ENCODE measurements at places on chromosomes 4 and X.

- no peak for DNase-seq
Observed at GRCh38 chr4:49063670-49064069, 77.6 kb downstream of the CWH43 start.

DNA sequence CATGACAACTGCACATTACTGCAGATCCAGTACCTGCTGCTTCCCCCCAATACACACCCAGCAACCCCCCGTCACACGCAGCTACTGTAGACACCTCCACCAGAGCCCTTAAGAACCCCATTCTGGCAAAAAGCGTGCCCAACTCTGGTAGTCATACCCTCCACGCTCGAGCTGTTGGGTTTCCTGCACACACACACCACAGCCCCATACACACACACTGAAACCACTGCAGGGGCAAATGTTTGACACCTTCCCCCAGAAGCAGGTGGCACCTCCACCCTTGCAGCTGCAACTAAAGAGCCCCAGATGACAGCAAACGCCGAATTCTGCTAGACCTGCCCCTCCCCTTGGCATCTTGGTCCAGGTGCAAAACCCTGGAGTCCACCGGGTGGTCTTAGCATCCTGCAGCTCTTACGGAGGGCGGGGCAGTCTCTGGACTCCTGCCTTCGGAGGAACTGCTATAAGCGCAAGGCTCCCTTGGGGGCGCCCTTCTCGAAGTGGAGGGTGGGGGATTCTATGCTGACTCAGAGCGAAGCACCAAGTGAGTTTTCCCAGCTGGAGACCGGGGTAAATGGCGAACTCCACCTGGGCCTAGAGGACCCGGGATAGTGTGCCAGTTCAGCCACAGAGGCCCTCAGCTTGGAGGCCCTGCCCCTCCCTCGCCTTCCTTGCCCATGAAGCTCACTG is 1.5 kb downstream of the FRMPD3 start:
- no peak for DNase-seq

- no peak for DNase-seq
Observed at GRCh38 chr4:109233570-109233969, 68.9 kb downstream of the COL25A1 start.

GRCh38 chr4:25457053-25457715 is 80.1 kb downstream of the ANAPC4 start:
- DNase-seq: no peak

DNA sequence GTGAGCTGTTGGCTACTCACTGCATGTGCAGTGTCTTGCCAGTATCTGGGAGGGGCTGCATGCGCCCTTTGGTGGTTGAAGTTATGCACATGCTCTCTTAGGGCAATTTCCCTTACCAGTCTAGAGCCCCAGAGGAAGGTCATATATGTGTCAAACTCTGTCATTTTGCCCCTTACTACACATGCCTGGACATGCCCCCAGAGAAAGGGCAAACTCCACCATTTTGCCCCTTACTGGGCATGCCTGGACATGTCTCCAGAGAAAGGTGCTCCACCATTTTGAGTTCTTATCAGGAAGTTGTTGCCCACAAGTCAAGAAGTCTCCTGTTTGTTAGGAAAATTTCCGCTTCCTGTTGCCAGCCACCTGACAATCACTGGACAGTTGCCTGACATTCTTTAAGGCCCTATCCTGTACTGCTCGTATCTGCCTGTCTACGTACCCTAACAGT is 56.4 kb upstream of the PLAC8 start:
- no peak for DNase-seq

DNA sequence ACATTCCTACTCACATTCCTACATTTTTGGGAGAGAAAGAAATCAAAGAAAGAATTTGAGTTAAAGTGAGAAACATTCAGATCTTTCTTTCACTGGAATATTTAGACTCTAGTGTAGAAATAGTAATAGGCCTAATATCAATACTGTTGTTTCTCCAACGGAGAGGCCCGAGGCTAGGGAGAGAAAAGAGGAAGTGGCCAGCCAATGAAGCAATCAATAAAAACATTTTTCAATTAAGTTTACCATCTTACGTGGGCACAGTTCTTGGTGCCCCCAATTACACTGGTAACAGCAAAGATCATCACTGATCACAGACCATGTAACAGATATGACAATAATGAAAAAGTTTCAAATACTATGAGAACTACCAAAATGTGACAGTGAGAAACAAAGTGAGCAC is 281.4 kb downstream of the GPM6A start:
- DNase-seq: no peak

GRCh38 chr4:77202491-77202890 is 45.5 kb downstream of the CCNG2 start:
- no peak for DNase-seq

- DNase-seq: no peak
Observed at GRCh38 chr4:174869339-174869738, 40.3 kb upstream of the GLRA3 start.

DNA sequence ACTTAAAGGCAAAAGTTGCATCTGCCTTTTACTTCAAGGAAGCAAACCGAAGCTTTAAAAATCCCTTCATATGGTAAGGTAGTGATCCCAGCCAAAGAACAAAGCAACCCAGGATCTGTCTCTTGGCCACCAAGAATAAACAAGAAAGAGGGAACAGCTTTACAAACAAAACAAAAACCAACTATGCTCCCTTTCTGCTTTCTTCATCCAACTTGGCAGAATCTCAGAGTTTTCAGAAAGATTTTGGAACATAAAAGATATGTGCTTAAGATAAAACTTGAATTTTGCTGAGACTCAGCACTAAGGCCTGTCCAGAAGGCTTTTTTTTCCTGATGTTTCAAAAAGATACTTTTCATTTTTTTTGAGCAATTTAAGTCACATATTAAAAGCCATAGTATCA is 94.0 kb downstream of the COL4A6 start:
- DNase-seq: no peak

DNA sequence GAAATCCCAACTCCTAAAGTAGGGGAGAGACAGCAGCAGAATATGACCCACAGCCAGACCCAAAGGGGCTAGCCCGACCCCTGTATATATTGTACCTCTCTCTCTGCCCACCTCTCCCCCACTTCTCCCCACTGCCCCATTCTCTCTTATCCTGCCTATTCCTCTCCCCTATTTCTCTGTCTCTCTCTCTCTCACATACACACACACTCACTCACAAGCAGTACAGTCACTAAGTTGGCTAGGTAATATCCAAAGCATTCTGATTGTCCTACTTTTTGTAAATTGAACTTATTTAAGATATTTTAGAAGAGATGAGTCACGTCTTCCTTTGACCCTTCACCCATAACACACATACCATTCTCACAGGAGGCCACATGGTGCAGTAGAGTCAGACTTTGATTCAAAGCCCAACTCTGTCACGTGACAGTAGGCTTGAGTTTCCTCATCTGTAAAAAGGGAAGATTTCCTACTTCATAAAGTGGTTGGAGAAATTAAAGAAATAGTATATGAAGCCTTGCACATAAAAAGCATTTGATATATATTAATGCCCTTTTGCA is 29.5 kb downstream of the SRPX2 start:
- DNase-seq: no peak

DNA sequence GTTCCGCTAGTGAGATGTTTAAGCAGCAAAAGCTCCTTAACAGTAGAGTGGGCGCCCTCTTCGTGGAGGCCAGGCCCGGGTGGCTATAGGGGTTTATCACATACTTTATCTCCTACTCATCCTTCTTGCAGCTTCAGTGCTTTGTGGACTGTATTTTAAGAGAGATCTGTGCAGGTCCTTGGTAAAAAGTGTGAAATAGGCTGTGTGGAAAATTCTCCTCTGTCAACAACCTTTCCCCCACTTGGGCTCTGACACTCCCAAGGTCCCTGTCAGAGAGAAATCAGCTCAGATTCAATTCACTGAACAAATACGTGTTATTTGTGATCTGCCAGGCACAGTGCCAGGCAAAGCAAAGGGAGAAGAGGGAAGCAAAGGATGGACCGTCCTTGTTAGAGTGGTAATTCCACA is 214.3 kb upstream of the PPARGC1A start:
- no peak for DNase-seq

DNA sequence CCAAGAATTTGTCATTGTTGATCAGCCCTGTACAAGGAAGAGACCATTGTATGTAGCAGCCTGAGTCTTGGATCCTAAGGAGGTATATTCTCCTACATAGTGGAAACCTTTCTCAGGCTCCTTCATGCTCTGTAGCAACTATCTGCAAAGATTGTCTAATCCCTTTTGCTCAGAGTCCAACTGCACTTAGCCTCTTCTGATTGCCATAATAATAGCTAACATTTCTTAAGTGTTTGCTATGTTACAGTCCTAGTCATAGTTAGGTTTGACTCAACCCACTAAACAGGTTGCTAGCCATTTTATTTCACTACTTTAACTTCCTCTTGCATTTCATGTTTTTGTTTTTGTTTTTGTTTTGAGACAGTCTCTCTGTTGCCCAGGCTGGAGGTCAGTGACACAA is 50.8 kb upstream of the SLC16A2 start:
- DNase-seq: no peak

GRCh38 chr4:125243789-125244397 is 70.9 kb upstream of the FAT4 start:
- no peak for DNase-seq

DNA sequence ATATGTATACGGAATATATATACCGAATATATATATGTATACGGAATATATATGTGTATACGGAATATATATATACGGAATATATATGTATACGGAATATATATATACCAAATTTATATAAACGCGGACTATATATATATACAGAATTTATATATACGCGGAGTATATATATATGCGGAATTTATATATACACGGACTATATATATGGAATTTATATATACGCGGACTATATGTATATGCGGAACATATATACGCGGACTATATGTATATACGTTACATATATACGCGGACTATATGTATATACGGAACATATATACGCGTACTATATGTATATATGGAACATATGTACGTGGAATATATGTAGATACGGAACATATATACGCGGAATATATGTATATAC is 78.6 kb downstream of the ARHGAP36 start:
- DNase-seq: no peak

DNA sequence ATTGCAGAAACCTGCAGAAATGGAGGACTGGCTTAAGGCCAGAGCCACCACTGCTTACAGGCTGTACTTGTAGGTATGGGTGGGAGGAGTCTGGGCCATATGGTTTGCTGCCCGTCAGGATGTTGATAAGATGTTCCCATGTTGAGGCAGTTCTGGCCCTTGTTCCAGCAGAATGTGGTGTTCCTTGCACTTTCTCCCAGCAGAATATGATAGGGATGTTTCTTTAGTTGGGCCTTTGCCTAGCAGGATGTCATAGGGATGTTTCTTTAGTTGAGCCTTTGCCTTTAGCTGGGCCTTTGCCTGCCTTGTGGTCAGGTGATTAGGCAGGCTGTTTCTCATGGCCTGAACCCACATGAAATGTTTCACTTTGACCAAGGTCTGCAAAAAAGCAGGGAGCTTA is 139.1 kb upstream of the PAQR3 start:
- DNase-seq: no peak

DNA sequence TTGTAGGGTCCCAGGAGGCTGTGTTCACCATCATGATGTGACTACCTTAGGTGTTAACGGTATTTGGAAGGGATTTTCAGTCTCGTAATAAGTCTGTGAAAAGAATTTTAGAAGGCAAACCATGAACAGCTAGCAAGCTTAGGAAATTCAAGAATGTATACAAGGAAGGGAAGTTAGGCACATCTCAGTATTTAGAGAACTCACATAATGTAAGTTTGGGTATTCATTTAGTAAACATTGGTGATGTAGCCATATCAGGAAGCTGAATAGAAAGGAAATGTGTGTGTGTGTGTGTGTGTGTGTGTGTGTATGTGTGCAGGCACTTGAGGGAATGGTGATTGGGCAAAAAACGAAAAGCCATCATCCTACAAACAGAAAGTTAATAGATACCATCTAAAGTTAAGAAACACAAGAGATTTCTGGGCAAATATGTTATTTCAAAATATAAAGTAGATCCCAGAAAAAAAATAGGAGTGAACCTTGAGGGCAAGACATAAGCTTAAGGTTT is 34.7 kb upstream of the PRKX start:
- DNase-seq: no peak

DNA sequence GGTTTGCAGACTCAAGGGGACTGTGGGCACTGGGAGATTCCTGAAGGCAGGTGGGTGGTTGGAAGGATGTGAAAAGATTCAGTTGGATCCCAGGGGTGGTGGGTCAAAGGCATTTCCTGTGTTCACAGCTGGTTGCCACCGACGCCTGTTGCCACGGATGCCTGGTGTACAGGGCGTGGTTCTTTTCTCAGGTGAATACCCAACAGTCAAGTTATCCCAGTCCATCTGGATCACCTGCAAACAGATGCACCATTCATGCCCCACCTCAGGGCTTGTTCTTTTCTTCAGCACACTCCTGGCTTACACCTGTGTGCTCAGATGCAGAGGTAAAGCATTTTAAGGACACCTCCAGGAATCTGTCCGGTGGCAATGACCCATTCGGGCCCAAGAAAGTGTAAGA is 55.8 kb upstream of the SHOX start:
- no peak for DNase-seq

- no peak for DNase-seq
Observed at GRCh38 chrX:46953597-46953996, 41.4 kb downstream of the JADE3 start.

DNA sequence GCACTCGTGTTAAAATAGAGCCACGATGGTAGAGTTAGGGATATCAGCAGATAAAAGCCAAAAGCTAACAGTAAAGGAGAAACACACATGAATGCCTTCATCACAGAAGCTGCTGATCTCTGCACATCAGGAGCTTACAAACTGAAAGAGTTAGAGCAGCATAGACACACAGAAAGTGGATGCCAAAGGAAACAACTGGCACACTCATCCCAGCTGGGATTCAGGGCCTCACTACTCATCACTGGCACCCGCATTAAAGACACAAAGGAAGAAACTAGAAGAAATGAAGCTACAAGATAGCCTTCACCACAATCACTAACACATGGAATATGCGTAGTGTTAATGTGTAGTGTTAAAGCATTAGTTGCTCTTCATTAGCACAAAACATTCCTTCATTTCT is 156.4 kb upstream of the TBL1X start:
- DNase-seq: no peak

DNA sequence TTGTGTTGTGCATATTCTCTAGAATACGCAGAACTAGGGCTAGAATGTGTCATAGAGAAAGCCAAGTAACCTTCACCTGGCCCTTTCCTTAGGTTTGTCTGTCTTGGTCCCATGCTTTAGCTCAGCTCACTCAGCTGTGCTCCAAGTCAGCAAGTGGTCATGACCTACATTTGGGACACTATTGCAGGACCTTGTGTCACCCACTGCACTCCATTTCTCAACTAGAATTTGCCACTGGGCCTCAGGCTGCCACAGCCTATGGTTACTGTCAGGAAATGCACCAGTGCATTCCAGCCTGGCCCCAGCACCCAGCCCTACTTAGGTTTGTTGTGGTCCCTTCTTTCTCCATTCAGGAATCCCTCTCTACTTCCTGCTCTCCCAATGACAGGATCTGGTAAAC is 7.7 kb upstream of the FGG start:
- no peak for DNase-seq

DNA sequence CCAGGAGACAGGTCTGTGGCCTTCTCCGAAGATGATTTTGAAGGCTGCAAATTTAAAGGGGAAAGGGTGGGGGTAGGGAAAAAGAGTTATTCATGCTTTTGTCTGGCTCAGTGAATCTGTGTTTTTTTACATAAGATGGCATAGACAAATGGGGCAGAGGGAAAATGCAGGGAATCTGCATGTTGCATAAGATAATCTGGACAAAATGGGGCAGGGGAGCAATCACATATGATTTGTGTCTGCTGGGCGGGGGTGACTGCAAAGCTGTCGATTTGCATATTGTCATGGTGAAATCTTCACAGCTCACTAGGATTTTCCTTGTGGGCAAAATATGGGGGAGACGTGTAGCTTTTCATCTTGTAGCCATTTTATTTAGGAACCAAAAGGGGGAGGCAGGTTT is 29.4 kb upstream of the GYG2 start:
- DNase-seq: no peak

GRCh38 chrX:128698573-128699181 is 646.5 kb upstream of the ACTRT1 start:
- no peak for DNase-seq
